ENCODE measurements at places on chromosomes 3 and 15.

GRCh38 chr3:65767551-65767950, 271.2 kb downstream of the MAGI1 start:
- no peak for DNase-seq

DNA sequence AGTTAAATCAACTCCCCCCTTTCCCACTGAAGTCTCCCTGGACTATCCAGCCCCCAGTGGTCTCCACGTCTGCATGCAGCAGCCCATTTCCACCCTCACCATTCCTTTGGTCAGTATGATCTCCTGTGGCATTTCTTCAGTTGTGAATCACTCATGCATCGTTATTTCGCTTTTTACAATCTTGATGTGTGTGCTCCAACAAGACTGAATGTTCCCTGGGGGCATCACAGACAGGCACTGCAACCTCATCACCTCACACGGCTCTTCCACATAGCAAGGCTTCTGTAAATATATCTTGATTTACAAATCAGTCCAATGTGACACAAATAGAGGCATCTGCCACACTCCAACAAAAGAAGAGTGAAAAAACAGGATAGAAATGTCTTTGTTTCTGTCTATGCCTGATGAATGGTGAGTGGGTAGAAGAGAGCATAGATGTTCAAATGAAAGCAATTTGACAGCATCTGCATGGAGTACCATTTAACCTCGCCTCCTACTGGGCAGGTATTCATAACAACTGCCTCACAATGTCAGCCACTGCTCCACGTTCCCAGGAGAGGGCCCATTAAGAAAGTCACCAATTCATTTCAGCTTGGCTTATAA, 5.2 kb downstream of the HEG1 start:
- no peak for DNase-seq

DNA sequence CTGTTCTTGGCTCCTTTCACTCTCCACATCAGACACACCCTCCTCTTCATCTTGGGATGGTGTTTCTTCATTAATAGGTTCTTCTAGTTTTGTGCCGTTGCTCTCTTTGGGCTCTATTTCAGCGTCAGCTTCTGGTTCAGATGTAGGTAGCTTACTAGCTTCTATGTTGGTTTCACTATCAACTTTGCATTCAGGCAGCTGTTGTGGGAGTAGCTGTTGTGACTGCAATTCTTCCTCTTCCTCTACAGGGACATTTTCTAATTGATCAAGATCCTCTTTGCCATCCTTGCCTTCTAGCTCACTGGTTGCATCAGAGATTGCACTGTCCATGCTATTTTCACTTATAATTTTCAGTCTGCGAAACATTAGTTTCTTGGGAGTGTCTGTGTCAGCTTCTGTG, 80.1 kb downstream of the SETD2 start:
- DNase-seq: no peak

- no peak for DNase-seq
Observed at GRCh38 chr3:14344351-14344750, 58.1 kb upstream of the SLC6A6 start.

All from stimulated activated CD4-positive, alpha-beta T cell treated with anti-CD3 and anti-CD28 coated beads, Interleukin-1b, Interleukin-23, amount 100 ng/mL, for 1 hour (primary cell).